ENCODE measurements at places on chromosomes 16 and 17.

DNA sequence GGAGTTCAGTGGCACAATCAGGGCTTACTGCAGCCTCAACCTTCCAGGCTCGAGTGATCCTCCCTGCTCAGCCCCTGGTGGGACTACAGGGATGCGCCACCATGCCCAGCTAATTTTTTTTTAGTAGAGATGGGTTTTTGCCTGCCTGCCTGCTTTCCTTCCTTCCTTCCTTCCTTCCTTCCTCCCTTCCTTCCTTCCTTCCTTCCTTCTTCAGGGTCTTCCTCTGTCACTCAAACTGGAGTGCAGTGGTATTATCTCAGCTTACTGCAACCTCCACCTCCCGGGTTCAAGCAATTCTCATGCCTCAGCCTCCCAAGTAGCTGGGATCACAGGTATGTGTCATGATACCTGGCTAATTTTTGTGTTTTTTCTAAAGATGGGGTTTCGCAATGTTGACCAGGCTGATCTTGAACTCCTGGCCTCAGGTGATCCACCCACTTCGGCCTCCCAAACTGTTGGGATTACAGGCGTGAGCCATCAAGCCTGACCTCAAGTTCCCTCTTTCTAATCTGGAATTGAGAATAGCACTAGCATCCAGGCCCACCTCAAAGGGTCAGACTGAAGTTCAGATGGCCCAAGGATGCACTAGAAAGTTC, 45.3 kb downstream of the PRAC1 start:
- no peak for DNase-seq

DNA sequence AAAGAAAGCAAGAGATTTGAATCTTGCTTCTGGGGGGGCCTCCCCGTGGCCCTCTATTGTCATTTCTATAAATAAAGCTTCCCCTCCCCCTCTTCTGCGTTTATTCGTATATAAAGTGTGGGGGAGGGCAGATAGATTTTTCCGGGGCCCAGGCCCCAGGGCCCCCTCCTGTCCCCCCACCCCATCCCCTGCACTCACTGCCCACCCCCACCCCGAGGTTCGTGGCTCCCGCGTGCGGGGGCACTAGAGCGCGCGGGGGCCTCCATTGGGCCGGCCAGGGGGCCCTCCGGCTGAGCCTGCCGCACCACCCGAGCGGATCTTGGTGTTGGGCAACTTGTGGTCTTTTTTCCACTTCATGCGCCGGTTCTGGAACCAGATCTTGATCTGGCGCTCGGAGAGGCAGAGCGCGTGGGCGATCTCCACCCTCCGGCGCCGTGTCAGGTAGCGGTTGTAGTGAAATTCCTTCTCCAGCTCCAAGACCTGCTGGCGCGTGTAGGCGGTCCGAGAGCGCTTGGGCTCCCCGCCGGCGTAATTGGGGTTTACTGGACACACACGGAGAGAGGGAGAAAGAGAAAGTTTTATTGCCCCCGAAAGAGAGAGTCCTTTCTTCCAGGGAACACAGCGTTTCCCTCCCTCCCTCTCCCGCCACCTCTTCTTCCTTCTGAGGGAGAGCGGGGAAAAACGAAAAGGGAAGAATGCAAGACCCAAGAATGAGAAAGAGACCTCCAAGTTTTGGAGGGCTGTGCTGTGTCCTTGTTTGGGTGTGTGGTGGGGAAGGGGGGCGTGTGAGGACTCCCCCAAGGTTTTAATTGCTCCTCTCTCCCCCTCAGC, 1.5 kb downstream of the HOXB4 start:
- DNase-seq = no peak

DNA sequence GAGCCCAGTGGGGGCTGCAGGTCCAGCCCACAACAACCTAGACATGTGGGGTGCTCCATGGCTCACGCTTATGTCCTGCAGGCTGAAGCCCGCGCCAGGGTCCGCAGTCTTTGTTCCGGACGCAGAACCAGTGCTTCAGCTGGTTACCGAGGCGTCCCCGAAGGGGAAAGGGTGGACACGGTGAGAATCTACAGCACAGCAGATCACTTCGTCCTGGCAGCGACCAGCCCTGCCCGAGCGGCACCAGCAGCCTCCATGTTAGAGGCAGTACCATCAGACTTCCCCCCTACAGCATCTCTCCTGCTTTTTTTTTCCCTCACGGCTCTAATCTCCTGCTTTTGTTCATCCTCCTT, 1736.4 kb downstream of the TP53TG3F start:
- DNase-seq = no peak

- DNase-seq = no peak
These were observed 11.3 kb upstream of the CYB5B start for GRCh38 chr16:69413045-69413664.

GRCh38 chr16:79073566-79073965, 527.0 kb downstream of the MAF start:
- DNase-seq = no peak

- DNase-seq = no peak
These were observed 439 bp upstream of the GNG13 start for GRCh38 chr16:800834-801511.

- DNase-seq = no peak
These were observed 6.1 kb downstream of the HAPSTR1 start for GRCh38 chr16:9097266-9098219.

DNA sequence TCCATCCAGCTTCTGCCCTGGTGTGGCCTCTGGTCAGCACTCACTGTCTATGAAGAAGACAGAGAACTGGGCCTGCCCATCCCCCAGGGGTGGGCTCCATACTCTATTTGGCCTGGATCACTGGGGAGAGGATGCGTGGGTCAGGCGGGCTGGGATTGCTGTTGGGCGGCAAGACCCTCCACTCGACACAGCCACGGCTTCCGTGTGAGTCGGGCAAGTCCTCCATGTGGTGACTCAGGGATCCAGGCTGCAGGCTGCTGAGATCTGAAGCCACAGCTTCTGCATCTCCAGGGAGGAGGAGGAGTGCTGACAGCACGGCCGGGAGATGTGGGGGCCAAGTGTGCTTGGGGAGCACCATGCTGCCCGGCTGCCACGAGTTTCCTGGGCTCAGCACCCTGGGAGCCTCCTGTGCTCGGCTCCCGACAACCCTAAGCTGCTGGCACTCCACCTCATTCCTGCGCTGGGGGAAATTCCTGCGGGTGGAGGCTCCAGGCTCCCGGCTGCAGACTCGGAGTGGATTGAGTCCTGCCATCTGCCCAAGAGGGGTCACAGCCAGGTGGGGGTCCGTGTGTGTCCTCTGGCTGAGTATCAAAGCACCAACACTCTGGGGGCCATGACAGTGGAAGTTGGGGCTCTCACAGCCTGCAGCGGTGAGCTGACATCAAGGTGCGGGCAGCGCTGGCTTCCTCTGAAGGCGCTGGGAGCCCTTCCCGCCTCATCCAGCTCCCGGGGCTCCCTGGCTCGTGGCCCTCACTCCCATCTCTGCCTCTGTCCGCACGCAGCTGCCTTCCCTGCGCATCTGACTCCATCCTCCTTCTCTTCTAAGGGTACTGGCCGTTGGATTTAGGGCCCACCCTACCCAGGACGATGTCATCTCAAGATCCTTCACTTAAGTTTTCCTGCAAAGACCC, 24.4 kb upstream of the CBFA2T3 start:
- DNase-seq = no peak

GRCh38 chr17:61584866-61585265, 6.2 kb downstream of the NACA2 start:
- DNase-seq = no peak

GRCh38 chr16:19746561-19746960, 28.5 kb downstream of the IQCK start:
- DNase-seq = no peak

DNA sequence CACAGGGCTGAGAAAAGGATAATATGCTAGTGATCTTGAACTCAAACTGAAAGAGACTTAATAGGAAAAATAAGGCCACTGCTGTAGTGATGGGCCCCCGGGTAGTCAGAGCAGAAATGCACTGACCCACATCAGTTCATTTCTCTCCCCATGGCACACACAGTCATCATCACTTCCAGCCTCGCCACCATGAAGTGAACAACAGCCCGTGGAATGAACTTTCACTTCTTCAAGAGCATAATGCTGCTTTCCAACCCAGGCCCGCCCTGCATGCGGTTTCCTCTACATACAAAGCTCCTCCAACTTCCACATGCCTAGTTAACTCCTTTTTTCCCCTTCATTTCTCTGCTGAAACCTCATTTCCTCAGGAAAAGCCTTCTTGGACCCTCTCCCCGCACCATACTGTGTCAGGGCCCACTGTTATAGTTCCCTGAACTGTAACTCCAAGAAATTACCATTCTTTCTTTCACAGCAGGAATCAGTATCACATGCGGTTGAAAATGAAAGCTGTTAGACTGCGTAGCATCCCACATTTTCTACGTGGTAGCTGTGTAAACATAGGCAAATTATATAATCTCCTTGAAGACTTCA, 65.8 kb upstream of the SMIM36 start:
- DNase-seq = no peak

DNA sequence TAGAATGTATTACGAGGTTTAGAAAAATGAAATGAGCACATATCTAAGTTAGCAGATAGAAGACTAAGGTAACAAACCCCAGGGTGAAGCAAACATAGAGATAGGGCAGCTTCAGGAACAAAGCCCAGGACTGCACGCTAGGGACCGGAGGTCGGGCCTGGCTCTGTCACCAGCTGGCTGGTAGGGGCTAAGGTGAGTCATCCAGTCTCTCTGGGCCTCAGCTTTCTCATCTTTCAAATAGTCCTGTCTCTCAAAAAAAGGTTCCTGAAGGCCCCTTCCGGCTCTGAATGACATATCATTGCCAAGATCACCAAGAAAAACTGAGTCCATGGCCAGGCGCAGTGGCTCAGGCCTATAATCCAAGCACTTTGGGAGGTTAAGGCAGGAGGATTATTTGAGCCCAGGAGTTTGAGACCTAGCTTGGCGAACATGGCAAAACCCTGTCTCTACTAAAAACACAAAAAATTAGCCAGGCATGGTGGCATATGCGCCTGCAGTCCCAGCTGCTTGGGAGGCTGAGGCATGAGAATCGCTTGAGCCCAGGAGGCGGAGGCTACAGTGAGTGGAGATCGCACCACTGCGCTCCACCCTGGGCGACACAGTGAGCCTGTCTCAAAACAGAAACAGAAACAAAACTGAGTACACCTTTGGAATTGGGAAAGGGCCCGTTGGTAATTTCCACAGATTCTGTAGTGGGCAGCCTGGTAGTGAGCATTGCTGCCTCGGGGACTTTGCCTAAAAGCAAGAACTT, 26.0 kb downstream of the PKD1L3 start:
- DNase-seq = no peak
